NAMALWA (cell line): ENCODE measurements at places on chromosomes 6 and 20.

GRCh38 chr6:144216668-144217218, 66.4 kb downstream of the STX11 start:
- no peak for DNase-seq

DNA sequence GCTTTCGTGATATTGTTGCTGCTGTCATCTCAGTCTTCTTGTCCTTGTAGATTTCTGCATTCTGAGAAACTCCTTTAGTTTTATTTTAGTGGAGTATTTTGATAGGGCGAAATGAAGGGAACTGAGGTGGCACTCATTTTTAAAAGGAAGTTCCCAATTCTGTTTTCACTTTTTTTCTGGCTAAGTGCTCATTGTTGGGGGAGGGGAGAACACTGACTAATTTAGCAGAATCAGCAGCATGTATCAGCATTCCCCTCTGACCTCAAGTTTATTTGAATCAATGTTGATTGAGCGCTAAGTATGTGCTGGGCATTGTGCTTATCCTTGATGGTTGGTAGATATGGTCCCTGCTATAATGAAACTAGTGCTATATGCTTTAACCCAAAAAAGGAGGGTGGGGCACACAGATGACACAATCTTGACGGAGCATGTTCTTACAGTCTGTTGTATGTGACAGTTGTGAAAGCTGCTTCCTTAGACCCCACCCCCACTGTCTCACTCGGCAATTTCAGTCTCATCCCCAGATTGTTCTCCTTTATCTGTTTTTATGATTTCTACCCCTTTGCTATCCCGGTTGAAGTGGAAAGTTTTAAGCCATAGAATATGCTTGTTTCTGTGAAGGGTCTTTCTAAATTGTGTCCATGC, 262.4 kb downstream of the SOX4 start:
- DNase-seq = no peak

DNA sequence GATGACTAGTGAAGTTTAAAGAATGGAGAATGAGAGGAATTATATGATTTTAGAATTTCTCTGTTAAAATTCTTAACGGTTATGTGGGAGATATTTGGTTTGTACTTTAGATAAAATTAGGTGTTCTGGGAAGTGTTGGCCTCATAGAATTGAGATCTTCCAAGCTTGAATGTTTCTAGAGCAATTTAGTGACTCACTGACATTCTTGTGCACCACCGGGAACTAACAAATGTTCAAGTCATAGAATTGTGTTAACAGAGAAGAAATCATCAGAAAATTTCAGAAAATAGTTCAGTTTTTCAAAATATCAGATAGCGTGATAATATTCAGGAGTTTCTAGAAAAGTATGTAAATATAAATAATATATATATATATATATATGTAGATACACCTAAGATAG, 67.9 kb upstream of the BMP5 start:
- no peak for DNase-seq

DNA sequence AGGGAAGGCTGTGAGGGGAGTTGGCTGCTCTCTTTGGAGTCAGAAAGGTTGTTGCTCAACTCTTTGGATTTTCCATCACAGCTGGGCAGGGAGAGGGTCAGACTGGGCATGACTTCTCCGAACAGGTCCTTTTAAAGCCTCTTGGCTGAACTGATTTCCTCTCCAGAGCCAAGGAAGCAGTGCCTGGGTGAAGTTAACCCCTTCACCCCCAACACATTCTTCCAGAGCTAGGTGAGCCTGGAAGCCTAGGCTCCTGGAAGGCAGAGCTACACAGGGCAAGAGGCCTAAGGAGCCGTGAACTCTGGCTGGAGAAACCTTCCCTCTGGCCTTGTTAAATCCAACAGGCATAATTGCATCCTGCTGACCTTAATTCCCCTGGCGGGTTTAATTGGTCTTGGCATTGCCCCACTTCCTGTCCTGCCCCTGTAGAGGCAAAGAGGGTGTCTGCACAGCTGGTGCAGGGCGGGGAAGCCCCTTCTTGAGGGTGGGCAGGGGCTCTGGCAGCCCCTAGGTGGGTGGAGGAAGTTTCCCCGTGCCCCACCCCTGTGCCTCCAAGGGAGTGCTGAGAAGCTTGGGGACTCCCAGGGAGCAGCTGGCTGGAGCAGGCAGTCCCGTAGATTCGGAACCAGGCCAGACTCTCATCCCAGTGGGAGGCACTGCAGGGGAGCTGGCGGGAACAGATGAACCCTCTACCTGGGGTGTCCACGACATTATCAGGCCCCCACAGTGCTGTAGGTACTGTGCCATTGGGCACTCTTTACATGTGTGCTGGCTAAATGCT, 3.6 kb upstream of the MYLK2 start:
- no peak for DNase-seq

DNA sequence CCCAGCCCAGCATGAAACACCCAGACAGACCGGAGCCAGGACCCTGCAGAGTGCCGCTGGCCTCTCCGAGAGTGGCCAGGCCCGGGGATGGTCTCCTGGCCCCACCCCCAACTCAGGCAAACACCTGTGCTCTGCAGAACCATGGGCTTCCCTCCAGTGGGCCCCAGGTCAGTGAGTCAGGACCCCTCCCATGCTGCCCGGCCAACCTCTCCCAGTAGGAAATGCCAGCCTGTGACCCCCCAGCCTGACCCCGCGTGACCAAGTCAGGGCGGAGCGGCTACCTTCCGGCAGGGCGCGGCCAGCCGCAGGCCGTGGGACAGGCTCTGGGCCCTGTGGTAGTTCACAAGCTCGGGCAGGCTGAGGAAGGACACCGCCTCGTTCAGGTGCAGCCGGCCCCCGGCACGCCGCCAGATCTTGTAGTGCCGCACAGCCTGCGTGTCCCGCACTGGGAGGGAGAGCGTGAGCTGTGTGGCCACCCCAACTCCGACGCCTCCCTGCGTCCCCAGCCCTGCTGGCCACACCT, 3.2 kb downstream of the PTK6 start:
- DNase-seq = no peak

DNA sequence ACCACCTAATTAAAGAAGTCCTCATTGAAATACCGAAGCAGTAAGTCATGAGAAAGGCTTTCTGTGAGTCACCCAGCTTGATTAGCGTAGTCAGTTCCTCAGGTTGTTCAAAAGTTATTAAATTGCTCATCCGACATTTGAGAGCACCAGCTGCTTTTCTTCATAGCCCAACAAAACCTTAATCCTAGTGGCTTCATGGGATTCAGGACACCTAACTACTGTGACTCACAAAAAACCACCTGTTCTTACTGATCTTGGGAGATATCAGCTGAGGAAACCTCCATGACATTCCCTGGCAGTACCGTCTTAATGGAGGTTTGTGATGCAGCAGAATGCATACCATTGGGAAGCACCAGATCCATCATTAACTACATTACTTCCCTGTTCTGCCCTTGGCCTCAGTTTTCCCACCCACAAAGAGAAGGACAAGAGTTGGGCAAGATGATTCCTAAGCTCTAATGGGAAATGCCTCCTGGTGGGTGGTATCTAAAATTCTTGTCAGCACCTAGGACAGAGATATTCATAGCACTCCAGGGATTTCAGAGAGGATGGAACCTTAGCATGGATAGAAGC, 103.8 kb downstream of the KHDC1L start:
- no peak for DNase-seq

- DNase-seq = no peak
Measured at GRCh38 chr6:3398755-3399696, 57.8 kb downstream of the SLC22A23 start.

DNA sequence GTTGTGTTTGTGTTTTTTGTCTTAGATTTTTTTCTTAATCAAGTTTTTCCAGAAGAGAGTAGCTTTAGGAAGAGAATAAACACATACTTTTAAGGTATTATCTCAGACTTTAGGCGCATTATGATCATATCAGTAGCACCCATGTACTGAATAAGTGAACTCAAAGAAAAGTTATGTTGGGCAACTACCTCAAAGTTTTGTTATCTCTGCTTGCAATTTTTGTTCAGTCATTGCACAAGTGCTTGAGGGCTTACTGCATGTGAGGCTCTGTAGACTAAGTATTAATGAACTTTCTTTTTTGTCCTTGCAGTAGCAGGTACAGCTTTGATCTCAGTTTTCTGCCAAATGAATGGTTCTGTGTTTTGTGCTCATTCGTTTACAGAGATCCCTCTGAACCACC, 189.0 kb downstream of the SLC16A10 start:
- no peak for DNase-seq

GRCh38 chr20:5834436-5835005, 84.3 kb downstream of the SHLD1 start:
- no peak for DNase-seq

GRCh38 chr6:3325210-3325609, 66.5 kb downstream of the PSMG4 start:
- no peak for DNase-seq

DNA sequence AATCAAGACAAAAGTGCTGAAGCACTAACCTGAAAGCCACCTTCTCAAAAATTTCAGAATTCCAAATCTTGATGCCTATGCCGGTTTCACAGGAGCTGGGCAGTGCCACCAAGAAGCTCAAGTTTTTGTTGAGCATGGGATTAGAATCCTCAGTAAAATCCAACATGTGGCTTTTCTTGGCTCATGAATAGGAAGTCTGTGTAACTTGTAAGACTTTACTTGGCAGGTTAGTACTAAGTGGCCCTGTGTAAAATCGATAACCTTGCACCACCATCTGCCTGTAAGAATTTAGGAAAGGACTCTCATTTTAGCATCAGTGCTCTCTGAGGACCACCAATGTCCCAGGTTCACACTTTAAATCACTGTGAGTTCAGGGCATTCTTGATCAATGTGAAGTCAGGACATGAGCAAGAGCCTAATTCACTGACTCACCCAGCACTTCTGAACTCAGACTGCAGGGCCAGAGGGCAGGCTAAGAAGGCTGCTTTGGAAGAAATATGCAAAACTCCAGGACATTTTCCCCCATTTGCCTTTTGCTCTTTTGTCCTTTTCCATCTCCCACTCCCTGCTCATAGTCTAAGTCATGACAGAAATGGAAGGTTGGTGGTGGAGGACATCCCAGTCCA, 113.2 kb downstream of the EDN1 start:
- no peak for DNase-seq

DNA sequence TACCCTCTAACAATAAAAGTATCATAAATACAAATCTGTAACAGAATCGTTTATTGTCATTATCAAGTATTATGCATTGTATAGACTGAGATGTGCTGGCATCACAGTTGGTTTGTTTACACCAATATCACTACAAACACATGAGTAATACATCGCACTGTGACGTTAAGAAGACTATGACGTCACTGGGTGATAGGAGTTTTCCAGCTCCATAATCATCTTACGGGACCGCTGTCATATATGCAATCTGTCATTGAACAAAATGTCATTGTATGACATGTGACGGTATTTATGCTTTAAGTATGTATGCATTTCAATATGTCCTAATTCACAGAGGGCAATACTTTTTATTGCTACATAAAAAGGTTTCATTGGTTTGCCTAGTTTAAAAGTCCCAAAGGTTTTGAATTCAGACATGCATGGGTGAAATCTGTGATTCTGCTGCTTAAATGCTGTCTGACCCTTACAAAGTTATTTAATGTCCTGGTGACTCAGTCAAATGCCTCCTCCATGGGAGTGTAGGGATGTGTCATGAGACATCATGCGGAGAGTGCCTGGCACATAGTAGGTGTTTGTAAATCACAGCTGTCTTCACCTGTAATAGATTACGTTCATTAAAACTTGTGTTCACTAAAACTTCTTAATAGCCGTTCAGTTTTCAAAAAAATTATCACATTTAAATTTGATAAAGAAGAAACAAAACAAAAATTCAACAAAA, 160.7 kb upstream of the PDE10A start:
- no peak for DNase-seq

DNA sequence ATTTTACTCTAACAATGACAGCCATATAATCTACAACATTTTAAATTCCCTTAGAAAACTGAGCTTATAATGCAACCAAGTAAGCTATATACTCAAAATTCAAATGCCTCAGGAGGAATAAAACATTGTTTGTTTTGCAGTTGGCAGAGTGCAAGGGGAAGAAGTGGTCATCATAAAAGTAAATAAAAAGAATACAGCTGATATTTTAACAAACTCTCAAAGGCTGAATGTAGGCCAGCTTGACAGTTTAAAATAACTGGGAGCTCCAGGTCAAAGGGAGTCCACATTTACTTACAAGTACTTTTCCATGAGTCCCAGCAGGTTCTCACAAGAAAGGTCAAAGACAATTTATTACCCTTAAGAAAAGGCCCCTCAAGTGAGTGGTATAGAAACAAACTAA, 589.8 kb downstream of the BCKDHB start:
- no peak for DNase-seq

DNA sequence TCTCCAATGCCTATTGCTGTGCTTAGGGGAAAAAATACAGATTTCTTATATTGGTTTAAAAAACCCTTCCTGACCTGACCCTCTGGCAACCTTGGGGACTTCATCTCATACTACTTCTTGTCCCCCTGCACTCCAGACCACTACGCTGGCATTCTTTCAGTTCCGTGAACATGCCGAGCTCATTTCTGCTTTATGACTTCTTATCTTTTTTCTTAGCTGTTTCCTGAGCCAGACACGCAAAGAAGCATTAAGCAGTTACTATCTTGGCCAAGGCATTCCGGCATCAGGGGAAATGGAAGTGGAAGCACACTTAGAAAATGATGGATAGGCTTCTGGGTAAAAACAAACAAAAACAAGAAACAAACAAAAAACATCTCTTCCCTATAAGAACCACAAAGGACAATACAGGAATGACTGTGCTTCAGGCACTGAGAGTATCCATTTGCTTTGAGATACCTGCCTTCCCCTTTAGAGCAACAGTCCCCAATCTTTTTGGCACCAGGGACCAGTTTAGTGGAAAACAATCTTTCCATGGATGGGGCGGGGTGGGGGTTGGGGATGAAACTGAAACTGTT, 4.4 kb upstream of the CCDC28A start:
- DNase-seq = no peak

DNA sequence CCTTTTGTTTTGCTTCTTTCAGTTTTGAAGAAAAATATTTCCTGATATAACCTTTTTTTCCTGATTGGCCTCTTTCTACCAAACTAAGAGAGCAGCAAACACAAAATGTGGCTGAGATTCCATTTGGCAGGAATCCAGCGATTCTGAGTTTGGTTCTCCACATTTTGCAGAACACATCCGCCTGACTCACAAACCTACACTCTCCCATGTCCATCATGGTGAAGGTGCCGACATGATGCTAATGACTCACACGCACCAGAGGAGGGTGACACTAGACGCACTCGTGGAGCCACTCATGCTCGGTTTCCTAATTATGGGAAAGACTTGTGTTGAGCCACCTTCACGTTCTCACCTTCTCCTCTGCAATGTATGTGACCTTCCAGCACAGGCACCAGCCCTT, 45.9 kb upstream of the DUSP22 start:
- no peak for DNase-seq

GRCh38 chr6:74658391-74658790, 547.5 kb downstream of the COL12A1 start:
- DNase-seq = no peak

DNA sequence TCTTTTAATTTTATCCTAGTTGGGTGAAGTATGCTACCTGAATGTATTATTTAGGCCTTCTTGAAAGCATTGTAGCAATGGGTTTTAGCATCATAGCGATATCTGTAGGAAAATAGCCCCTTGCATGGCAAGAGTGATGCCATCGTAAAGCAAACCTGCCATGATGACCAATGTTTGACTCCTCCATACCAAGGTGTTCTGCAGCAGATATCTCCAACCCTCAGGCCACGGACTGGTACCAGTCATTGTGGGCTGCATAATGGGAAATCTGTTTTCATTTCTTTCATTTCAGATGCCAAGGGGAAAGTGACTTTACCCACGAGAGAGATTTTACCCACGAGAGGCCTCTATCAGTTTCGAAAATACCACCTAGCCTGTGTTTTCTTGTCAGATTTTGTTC, 6.2 kb downstream of the TXLNB start:
- no peak for DNase-seq

GRCh38 chr6:25053875-25054371, 118.2 kb upstream of the RIPOR2 start:
- no peak for DNase-seq
